A172 (cell line): ENCODE measurements at places on chromosomes 5 and 9.

GRCh38 chr5:68683632-68684036 is 410.2 kb upstream of the SLC30A5 start:
- DNase-seq: peak; percentile 92

DNA sequence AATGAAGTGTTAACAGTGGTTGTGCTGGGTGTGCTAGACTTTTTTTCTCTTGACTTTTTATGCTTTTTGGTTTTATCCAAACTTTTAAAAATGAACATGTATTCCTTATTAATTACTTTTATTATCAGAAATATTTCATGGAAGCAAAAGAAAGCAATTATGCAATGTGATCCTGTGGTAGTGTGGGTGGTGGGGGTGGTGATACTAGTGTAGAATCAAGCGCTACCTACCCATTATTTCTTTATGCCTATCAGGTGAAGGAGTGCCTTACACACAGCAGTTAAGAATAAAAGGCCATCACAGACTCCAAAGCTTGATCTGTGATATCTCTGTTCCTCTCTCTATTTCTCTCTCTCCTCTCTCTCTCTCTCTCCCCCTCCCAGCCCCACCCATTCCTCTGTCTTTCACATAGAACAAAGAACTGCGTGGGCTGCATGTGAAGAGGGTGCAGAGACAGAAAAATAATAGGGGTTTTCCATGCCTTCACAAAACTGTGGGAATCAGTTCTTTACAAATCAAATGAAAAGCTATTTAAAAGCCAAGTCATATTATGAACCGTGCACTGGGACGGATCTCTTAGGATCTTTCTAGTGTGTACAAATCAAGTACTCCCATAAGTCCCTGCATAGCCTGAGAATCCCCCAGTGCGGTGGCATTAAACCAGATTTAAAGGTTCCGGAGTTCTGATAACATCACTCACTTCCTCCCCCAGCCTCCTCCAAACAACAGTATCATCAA is 351.2 kb downstream of the RAB3C start:
- DNase-seq: no peak

- peak; percentile 37 for DNase-seq
Measured at GRCh38 chr9:90142580-90142979, 500.0 kb downstream of the DIRAS2 start.

GRCh38 chr5:119275601-119276173 is 80.1 kb upstream of the TNFAIP8 start:
- no peak for DNase-seq

GRCh38 chr5:68336200-68336599 is 120.6 kb downstream of the PIK3R1 start:
- no peak for DNase-seq

DNA sequence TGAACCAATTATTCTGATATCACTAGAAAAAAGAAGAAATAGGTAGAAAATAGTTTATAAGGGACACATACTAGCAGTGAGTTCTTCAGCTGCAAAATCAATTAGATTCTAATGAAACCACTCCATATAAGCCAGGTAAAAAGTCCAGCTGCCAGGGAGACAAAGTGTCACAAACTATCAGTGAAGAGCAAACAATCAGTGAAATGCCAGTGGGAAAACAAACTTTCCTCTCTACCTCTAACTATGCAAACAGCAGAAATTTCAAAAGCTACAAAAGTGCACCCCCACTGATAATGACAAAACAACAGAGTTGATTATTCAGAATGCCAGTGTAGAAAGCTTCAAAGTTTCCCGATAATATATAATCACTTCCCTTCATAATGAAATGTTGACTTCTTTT is 637.2 kb upstream of the ITGA1 start:
- no peak for DNase-seq

- DNase-seq: no peak
Measured at GRCh38 chr9:6090277-6091210, 75.1 kb upstream of the RANBP6 start.

DNA sequence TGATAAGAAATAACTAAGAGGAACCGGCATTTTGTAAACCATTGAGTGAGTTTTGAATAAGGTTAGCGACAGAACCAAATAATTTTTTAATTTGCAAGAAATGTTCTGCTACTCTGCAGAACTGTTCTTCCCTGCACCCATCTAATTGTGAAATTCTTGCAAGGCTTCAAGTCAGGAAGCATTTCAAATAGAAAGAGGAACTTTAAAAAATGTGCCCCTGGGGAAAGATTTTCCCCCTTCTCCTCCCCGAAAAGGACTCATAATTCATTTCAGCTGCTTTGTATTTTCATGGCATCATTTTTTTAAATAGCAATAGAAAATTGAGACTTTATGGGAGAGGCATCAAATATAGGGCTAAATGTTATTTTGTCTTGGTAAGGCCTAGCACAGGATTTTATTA is 180.9 kb upstream of the ANKRD55 start:
- DNase-seq: no peak

DNA sequence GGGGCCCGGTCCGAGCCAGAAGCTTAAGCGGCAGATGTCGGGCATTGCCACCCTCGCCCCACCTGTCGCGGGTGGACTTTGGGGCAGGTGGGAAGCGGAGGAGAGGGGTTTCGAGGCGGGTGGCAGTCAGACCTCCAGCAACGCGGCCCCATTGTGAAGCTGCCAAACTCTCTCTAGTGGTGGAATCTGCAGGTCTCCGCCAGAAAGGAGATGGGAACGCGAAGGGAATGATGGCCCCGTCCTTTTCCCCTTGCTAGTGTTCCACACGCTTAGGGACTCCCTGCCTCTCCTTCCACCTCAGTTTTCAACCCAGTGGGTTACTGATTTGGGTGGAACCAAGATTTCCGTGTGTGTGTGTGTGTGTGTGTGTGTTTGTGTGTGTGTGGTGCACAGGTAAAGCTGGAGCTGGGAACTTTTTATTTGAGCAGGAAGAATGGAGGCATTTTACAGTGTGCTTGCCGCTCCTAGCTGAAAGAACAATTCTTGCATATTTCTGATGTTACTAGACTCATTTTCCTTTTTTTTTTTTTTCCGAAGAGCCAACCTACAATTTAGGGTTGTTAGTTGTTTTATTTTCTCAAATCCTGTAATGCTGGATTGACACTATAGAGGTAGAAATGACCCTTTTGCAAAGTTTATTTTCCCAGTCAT is 1.3 kb downstream of the MACIR start:
- DNase-seq: peak; percentile 41

DNA sequence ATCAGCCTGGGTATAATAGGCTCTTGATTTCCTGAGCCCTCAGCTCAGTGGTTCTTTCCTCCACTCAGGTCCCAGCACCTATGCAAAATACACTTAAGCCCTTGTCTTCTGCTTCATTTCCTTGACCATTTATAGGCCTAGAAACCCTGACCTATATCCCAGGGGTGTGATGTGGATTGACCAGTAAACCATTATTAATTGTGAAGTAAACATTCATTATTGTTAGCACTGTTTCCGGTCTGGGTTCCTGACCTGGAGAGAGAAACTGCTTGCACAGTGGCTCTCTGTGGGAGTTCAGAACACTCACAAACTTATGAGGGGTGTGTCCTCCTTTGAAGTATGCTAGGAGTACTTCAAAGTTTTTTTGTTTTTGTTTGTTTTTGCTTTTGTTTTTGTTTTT is 19.6 kb upstream of the TOMM5 start:
- DNase-seq: no peak

DNA sequence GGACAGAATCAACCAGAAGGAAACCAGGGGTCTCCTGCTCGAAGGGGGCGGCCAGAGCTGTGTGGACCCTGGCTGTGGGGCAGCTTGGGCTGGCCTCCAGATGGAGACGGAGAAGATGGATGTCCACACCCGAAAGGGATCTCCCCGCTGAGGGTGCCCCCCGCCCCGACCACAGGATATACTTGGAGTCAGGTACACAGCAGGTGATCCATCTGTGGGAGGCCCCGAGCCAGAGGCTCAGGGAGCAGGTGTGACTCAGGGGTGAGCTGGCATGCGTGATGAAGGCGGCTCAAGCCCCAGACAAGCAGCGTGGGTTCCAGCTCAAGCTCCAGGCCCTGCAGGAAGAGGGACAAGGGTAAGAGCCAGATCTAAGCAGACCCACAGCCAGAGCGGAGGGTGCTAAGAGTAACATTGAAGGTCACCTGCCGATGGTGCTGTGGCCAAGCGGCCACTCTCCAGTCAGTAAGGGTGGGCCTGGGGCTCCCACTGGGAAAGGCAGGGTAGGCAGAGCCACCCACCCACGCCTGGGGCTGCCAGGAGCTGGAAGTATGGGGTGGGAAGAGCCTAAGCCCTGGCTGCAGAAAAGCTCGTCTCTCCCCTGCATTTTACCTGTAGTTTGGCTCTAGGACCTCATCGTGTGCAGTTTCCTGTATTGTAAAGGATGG is 30.6 kb upstream of the MVB12B start:
- DNase-seq: peak; percentile 17

DNA sequence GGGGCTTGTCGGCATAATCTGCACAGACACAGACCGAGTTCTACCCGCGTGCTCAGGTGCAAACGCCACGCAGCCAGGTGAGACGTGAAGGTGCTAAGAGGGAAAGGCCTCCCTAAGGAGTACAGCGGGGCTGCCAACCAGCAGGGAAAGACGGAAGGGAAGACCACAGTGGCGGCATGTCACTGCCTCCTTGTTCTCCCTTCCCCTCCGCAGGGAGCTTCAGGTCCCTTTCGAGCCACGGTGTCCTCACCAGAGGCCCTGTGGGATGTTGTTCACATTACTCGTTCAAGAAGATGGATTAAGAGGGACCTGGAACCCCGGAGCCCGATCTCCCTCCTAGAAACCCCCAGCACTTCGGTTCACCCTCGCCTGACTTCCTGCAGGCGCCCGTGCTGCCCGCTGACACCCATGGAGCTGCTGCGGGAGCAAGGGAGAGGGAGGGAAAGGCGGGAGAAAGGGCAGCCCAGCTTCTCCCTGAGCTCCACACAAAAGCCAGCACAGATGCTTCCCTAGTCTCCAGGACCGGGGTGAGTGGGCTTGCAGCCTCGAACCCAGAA is 686 bp downstream of the BRD9 start:
- DNase-seq: peak; percentile 8

DNA sequence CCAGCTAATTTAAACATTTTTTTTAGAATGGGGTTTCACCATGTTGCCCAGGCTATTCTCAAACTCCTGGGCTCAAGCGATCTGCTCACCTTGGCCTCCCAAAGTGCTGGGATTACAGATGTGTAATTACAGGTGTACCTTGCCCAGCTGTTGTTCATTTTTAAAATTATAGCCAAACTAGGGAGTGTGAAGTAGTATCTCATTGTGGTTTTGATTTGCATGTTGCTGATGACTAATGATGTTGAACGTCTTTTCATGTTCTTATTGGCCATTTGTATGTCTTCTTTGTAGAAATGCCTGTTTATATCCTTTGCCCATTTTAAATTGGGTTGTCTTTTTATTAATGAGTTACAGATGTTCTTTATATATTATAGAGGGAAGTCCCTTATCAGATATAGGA is 31.5 kb downstream of the EHMT1 start:
- DNase-seq: no peak

GRCh38 chr5:30112867-30113266 is 1080.6 kb upstream of the CDH6 start:
- DNase-seq: no peak

DNA sequence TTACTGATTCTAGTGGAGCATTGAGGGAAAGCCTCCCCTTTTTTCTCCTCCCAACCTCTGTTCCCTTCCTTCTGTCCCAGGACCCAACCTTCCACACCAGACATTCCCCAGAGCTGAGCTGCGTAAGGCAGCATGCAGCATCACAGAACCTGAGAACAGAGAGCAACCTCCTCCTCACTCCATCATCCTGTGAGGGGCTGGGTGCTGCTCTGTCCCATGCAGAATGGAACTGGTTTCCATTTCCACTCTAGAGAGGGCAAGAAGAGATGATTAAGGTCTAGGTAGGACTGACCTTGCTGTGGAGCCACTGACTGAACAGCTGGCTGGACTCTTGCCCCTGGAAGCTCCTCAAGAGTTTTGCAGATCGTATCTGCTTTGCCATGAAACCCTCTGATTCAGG is 30.1 kb upstream of the IL7R start:
- DNase-seq: no peak

GRCh38 chr5:118520771-118521415 is 467.5 kb downstream of the DTWD2 start:
- no peak for DNase-seq

DNA sequence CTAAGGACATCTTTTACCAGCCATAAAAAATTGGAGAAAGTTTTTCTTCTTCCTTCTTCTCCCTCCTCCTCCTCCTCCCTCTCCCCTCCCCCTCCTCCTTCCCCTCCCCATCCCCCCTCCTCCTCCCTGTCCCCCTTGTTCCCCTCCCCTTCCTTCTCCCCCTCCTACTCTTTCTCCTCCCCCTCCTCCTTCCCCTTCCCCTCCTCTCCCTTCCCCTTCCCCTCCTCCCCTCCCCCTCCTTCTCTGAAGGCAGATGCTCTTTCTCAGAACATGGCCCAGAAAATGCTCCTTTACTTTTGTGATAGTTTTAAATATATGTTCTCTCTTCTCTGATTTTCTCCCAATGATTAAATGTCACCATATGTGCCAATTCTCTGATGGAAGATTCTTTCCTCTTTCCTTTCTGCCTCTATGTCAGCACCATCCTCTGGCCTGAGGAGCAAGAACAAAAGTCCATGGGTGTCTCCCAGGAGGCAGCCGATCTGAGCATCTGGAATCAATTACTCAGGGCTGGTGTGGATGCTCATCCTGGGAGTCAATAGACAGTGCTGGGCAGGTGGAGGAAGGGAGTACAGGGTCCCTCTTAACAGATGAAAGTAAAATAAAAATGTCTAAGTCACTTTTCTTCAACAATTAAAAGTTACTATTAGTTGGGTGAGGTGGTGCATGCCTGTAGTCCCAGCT is 63.0 kb upstream of the GNA14 start:
- DNase-seq: no peak

DNA sequence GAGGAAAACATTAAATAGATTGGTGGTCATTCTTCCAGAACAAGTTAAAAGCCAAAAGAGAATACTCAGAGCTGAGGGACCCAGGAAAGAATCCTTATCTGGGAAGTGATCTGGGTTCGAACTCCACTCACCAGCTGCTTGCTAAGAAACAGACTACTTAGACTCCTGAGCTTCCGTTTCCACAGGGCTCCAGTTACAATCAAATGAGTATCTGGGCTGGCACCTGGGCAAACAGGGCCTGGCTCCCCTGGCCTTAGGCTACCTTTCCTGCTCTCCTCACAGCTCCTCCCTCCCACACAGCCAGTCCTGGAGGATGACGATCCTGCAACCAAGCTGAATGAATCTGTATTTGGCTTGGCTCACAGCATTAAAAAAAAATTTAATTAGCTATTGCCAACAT is 2.5 kb downstream of the MAPK9 start:
- no peak for DNase-seq

GRCh38 chr9:101366038-101366756 is 18.6 kb downstream of the BAAT start:
- peak; percentile 14 for DNase-seq

DNA sequence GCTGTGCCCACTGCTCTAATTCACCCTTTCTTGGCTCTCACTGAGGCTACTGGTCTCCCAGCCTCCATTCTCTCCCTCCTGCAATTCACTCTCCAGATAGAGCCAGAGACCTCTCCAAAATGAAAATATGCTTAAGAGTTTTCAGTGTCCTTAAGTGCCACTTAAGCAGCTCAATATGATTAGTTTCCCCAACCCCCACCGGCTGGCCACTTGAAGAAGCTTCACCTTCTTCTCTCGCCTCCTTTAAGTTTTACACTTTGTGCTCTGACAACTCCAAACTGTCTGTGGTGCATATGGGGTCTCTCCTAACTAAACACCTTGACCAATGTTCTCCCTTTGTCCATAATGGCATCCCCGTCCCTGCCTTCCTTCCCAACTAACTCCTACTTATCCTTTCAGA is 53.4 kb downstream of the CDK5RAP2 start:
- DNase-seq: no peak
